NCI-H345 (cell line): ENCODE measurements at places on chromosomes 13 and 19.

DNA sequence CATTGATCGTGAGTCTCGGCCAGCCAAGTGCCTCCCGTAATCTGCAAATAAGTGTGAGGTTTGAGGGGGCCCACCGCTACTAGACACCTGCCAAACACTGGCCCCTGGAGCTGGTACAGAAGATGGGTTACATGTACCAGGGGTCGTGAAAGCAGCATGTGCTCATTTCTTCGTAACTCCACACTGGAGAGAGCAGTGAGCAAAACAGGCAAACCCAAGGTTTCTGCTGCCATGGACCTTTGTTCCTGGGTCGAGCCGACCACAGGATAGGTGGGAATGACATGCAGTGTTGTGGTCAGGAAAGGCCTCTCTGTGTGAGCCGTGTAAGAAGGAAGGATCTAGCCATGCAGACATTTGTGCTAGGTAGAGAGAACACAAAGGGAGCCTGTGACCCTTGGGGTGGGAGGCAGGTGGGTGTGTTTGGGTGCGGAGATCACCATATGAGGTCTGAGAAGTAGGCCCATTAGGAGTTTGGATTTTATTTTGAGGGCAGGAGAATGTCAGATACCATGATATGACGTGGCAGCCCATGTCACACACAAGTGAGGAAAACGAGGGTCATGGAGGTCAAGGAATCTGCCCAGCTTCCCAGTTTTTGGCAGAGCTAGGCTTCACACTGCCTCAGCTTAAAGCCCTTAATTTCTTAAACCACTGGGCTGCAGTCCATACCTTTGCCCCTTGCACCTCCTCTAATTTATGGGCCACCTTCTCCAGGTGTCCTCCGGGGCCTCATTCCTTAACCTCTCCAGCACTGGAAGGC lies 919 bp downstream of the GTF3A start:
- DNase-seq, result no peak

- DNase-seq, result no peak
Observed at GRCh38 chr13:49683489-49683888, 7.8 kb downstream of the EBPL start.

- DNase-seq, result no peak
Observed at GRCh38 chr13:77184455-77184854, 142.4 kb downstream of the MYCBP2 start.

GRCh38 chr19:18377026-18377425 lies 8.9 kb upstream of the GDF15 start:
- DNase-seq, result peak; percentile 29

GRCh38 chr13:41563341-41563983 lies 106.1 kb downstream of the RGCC start:
- no peak for DNase-seq

DNA sequence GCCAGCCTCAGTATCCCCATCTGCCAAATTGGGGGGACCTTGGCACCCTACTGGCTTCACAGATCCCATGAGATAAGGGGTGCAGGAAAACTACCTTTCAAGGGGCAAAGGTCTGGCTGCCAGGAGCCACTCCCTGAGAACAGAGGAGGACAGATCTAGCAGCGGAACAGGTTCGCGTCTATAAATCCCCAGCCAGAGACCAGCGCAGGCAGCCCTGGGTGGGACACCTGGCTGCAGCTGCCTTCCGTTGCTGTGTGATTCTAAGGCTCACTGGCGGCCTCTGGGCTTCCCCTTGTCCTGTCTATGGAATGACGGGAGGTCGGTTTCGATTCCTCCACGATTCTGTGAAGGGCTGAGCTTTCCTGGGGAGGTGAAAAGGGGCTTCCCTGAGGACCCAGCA lies 7.3 kb downstream of the RELB start:
- DNase-seq, result no peak

DNA sequence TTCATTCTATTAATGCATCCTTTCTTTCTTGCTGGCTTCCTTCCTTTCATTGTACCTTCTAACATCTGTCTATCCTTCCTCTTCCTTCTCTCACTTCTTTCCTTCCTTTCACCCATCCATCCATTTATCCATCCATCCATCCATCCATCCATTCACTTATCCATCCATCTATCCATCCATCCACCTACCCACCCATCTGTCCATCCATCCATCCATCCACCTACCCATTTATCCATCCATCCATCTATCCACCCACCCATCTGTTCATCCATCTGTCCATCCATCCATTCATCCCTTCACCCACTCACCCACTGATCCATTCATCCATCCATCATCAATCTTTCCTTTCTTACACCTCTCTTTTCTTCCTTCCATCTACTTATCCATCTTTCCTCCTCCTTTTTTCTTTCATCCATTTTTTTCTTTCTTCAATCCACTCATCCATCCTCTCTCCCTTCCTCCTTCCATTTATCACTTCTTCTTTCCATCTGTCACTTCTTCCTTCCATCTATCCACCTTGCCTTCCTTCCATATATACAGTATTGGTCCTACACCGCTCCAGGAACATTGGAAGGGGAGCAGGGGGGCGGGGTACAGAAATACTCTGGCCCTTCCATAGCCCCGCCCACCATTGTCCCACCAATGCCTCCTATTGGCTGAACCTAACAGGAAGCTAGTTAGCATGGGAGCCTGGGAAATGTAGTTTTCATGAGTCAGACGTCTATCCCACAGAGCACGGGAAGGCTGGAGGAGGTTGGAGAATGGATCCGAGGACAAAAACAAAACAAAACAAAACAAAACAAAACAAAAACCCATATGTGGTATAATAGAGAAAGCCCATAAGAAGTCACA lies 45.9 kb downstream of the MBD3L1 start:
- no peak for DNase-seq

DNA sequence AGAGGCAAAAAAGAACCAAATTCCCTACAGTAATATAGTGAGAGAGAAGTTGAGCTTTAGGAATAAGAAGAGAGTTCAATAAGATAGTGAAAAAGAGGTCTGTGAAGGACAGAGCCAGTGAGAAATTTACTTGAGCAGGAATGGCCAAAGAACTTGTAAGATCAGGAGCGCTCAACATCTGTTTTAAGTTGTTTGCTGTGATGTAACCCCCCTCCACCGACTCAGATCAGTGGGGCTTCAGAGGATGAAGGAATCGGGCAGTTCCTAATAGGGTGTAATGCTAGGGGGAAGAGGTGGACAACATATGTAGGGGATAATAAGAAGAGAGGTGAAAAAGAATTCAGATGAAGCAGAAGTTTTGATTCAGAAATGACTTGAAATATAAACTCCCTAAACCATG lies 85.3 kb upstream of the FNDC3A start:
- no peak for DNase-seq

GRCh38 chr13:20570517-20570916 lies 3.6 kb downstream of the IFT88 start:
- DNase-seq, result no peak

- DNase-seq, result no peak
Observed at GRCh38 chr13:22144806-22145205, 473.9 kb downstream of the FGF9 start.

DNA sequence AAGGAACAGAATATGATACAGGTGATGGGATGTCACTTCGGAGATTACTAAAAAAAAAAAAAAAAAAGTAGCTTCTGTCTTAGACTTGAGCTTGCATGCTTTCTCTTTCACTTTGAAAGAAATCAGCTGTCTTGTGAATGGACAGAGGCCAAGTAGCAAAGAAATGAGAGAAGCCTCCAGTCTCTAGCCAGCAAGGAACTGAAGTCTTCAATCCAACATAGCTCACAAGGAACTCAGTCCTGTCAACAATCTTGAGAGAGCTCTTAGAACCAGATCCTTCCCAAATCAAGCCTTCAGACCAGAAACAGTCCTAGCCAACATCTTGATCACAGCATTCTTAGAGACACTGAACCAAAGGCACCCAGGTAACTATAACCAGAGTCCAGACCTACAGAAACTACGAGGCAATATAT lies 7.7 kb downstream of the N4BP2L2 start:
- no peak for DNase-seq

DNA sequence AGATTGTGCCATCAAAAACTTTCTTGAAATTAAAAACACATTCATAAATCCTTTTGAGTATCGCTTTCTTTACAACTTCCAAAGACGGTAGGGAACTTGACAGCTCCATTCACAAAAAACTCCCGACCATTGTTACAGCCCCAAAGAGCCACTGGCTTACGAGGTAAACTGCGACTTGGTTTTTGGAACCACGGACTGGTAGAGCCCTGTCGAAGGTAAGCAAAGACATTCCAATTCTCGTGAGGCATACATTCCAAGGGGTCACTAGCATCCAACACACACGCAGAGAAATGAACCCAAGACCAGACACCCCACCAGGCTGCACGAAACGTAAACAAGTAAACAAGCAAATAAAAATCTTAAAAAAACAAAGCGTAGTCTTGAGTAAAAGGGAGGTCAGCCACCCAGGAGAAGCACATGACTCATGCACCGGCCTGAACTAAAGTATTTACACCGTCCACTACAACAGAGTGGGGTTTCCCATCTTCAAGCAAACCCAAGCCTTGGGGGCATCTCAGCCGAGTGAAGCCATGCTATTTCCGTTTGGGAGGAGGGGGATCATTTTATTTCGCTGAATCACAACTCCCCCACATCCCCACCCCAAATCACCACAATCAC lies 1.4 kb downstream of the BRD4 start:
- no peak for DNase-seq

- no peak for DNase-seq
Observed at GRCh38 chr19:12937093-12937926, 1.1 kb upstream of the CALR start.

GRCh38 chr13:101529422-101529821 lies 76.9 kb downstream of the ITGBL1 start:
- no peak for DNase-seq

- no peak for DNase-seq
Observed at GRCh38 chr19:47371261-47371660, 22.1 kb downstream of the DHX34 start.

DNA sequence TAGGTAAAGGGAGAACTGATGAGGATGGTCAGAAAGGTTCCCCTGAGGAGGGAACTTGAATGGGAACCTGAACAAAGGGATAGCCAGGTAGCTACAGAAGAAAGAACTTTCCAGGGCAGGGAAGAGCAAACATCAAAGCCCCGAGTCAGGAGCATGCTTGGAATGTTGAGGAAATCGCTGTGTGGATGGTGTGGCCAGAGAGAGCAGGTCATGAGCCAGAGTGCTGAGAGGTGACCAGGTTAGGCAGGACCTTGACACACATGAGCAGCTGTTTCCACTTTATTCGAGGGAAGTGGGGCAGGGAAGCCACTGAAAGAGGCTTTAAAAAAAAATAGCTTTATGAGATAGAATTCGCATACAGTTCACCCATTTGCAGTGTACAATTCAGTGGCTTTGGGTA lies 4.4 kb downstream of the RAB8A start:
- no peak for DNase-seq

DNA sequence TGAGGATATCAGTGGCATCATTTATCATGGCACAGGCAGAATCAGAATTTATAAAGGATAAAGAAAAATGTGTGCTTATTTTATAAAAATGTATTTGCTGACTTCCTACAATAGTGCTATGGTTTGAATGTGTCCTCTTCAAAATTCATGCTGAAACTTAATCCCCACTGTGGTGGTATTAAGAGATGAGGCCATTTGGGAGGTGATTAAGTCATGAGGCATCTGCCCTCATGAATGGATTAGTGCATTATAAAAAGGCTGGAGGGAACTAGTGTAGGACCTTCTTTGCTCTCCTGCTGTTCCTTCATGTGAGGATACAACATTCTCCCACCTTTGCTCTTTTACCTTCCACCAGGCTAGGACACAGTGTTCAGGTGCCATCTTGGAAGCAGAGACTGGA lies 212.8 kb downstream of the RFC3 start:
- no peak for DNase-seq
